ENCODE measurements at places on chromosomes 7 and 10. TPM values are rescaled to one million over a fixed set of nuclear protein-coding genes. Genes with fewer than 3 reads are reported as not detected.
A peak's percentile ranks its signal among the peaks of the same experiment; 100 is the strongest.

Gene INSIG1
- total RNA-seq: 148 TPM

Gene CLDN4
- total RNA-seq: 1,078 TPM

Gene PTN
- 5.4 TPM for total RNA-seq

- DNase-seq: no peak
These were observed 2.1 kb downstream of the DNAJC9 start for GRCh38 chr10:73244866-73245477.

GRCh38 chr7:147915781-147916180 is 674.8 kb upstream of the C7orf33 start:
- no peak for DNase-seq

DNA sequence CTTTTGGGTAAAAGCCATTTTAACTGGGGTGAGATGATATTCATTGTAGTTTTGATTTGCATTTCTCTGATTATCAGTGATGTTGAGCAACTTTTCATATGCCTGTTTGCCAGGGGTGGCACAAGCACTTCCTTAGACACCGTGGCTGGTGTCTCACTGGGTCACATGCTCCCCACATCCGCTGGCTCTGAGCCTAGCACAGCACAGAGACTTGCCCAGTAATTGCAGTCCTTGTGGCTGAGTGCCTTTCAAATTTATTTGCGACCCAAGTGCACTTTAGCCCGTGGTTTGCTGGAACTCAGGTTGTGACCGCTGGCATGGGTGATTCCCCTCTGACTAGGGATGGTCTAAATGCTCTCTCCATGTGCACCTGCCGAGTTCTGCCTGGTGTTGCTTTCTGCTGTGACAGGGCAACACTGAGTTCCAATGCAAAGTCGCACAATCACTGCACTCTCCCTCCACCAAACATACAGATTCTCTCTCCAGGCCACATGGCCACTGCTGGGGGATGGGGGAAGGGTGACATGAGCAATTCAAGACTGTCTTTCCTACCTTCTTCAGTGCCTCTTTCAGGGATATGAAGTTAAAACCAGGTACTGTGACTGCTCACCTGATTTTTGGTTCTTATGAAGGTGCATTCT is 66.5 kb downstream of the ZNF277 start:
- peak; percentile 41 for DNase-seq

DNA sequence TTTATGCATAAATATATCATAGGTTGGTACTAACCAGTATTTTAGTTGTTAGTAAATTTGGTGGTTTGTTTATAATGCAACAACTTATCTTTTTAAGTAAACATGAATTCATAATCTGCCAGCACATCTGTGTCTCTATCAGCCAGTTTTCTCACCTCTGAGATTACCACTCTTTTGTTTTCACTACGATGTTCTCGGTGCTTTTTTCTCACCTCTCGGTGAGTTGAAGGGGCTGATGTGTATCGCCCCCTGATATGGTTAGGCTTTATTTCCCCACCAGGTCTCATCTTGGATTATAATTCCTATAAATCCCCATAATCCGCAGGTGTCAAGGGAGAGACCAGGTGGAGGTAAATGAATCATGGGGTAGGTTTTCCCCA is 114.1 kb downstream of the CAMK1D start:
- no peak for DNase-seq

DNA sequence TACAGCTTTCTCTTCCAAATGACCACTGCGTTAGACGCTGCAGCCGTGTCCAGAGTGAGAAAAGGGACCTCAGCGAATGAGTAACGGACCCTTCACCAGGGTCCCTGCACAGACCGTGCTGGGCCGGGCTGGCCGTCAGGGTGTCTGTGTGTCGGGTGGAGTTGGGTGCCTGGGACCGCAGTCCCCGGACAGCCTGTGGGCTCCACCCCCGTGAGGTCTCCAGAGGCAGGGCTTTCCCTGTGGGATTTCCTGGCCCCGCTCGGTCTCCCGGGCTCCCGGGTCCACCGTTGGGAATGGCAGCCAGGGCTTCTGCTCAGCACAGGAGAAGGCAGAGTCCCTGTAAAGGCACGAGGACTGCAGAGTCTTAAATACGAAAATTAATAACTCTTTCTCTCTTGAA is 509.7 kb downstream of the TCERG1L start:
- no peak for DNase-seq
